CD4-positive, alpha-beta memory T cell (primary cell): ENCODE measurements at places on chromosomes 1 and 21. TPM values are rescaled to one million over a fixed set of nuclear protein-coding genes. Genes with fewer than 3 reads are reported as not detected.

The HES5 gene
- total RNA-seq = not detected

The MNDA gene
- total RNA-seq = 0.55 TPM

The COL9A2 gene
- 2.1 TPM for total RNA-seq

The AMPD1 gene
- not detected for total RNA-seq

The FOXD2 gene
- total RNA-seq = 0.73 TPM

The JAM2 gene
- total RNA-seq = 0.67 TPM

The RAB25 gene
- 1.5 TPM for total RNA-seq

The MARK1 gene
- total RNA-seq = not detected

The SLC9C2 gene
- not detected for total RNA-seq

The ATP1A4 gene
- not detected for total RNA-seq

The CYP2J2 gene
- 0.28 TPM for total RNA-seq

The SPRR2D gene
- not detected for total RNA-seq

The MROH9 gene
- not detected for total RNA-seq

The LYPD8 gene
- not detected for total RNA-seq

The OR2L3 gene
- 0.17 TPM for total RNA-seq

DNA sequence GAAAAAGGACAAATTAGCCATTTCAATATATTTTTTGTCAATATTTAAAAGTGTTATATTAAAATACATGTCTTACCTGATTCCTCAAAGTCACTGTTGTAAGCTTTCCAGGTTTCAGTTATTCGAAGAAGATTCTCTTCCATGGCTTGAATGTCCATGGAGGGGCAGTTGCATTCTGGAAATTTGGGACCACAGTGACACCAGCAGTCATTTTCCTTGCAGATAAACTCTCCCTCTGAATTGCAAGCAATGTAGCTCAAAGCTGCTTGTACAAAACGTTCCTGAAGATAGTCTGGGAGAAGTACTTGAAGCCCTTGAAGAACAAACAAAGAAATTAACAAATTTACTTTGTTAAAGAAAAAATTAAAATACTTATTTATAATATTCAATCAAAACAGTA lies 251.7 kb downstream of the BRINP3 start:
- DNase-seq = no peak
- no peak overlapping the region for H3K27ac ChIP-seq
- H3K36me3 ChIP-seq = no peaks in the 10 kb centered on the region
- no peaks in the 10 kb centered on the region for H3K27me3 ChIP-seq
- no peak overlapping the region for H3K4me3 ChIP-seq
- no peaks in the 10 kb centered on the region for H3K4me1 ChIP-seq

DNA sequence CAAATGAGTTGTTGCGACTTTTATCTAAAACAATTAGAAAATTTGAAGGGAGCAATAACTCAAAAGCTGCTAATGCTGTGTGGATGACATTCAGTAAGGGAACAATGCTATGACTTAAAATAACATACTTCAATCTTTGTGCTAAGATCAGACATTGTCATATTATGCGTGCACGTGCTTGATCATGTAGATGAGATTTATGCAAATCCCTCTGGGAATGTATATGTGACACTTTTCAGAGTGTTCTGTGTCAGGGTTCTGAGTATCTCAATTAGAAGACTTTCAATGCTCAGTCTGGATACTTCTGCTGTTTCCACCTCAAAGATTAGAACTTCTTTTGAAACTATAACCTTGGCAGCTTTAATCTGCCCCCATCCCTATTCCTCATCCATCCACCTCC lies 18.6 kb upstream of the POU2F1 start:
- DNase-seq = no peak
- no peaks in the 10 kb centered on the region for H3K27me3 ChIP-seq
- no peaks in the 10 kb centered on the region for H3K36me3 ChIP-seq
- no peak overlapping the region for H3K4me3 ChIP-seq

GRCh38 chr1:212977781-212978645 lies 27.7 kb downstream of the VASH2 start:
- peaks cover 9% of the 10 kb centered on the region for H3K4me1 ChIP-seq
- H3K4me3 ChIP-seq = no peak overlapping the region
- no peak overlapping the region for H3K27ac ChIP-seq
- DNase-seq = no peak
- H3K27me3 ChIP-seq = no peaks in the 10 kb centered on the region

- H3K36me3 ChIP-seq = no peaks in the 10 kb centered on the region
- no peak overlapping the region for H3K27ac ChIP-seq
- no peaks in the 10 kb centered on the region for H3K27me3 ChIP-seq
- no peaks in the 10 kb centered on the region for H3K4me1 ChIP-seq
- no peak overlapping the region for H3K4me3 ChIP-seq
- DNase-seq = no peak
Measured at GRCh38 chr1:246454655-246455054, 52.4 kb downstream of the SMYD3 start.

GRCh38 chr1:111129376-111129775 lies 10.5 kb downstream of the DRAM2 start:
- H3K4me1 ChIP-seq = no peaks in the 10 kb centered on the region
- peaks cover 15% of the 10 kb centered on the region for H3K36me3 ChIP-seq
- no peak overlapping the region for H3K27ac ChIP-seq
- no peak for DNase-seq
- no peak overlapping the region for H3K4me3 ChIP-seq
- H3K27me3 ChIP-seq = no peaks in the 10 kb centered on the region

DNA sequence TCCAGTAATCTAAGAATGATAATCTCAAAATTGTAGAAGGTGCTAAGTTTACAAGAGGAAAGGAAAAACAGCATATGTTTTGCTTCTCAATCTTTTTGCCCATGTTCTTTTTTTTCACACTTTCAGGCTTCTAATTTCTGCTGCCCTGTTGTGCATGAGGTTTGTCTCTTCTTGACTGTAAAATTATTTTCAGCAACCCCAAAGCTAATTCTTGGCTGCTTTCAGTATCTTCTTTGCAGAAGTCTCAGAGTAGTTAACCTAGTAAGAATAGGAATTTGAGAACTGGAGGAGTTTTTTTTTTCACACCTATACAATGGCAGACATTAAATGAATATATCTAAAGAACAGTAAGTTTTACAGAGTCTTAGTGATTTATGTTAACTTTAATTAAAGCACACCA lies 26.4 kb downstream of the DENND2D start:
- peaks cover 9% of the 10 kb centered on the region for H3K36me3 ChIP-seq
- H3K27ac ChIP-seq = no peak overlapping the region
- H3K27me3 ChIP-seq = no peaks in the 10 kb centered on the region
- no peak overlapping the region for H3K4me3 ChIP-seq
- no peak for DNase-seq

- no peaks in the 10 kb centered on the region for H3K27me3 ChIP-seq
- H3K36me3 ChIP-seq = peaks cover 10% of the 10 kb centered on the region
- no peak for DNase-seq
Measured at GRCh38 chr1:46369542-46370213, 24.4 kb upstream of the FAAH start.

- H3K4me3 ChIP-seq = no peak overlapping the region
- no peak overlapping the region for H3K27ac ChIP-seq
- DNase-seq = no peak
- H3K36me3 ChIP-seq = no peaks in the 10 kb centered on the region
- H3K4me1 ChIP-seq = peaks cover 35% of the 10 kb centered on the region
Measured at GRCh38 chr1:168424281-168424680, 119.5 kb downstream of the XCL2 start.

DNA sequence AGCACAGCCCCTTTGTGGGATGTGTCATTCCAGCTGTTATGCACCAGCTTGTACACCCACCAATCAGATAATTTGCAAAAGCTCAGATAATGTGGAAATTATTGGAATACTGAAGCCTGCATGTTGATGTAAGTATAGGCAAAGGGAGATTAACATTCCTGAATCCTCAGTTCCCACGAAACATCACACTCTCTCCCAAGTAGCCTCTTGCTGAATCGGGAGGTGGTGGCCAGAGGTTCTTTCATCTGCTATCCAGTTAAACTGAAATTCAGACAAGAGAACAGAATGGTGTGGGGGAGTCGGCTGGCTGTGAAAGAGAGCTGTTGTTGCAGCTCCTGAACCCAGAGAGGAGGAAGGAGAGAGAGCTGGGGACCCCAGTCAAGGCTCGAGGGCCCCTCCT lies 170.9 kb downstream of the ZBTB18 start:
- H3K4me3 ChIP-seq = no peak overlapping the region
- no peaks in the 10 kb centered on the region for H3K27me3 ChIP-seq
- DNase-seq = no peak
- H3K4me1 ChIP-seq = no peaks in the 10 kb centered on the region

- DNase-seq = no peak
- no peaks in the 10 kb centered on the region for H3K36me3 ChIP-seq
- H3K27me3 ChIP-seq = no peaks in the 10 kb centered on the region
- H3K4me1 ChIP-seq = no peaks in the 10 kb centered on the region
Measured at GRCh38 chr21:37273911-37274690, 7.0 kb upstream of the VPS26C start.

DNA sequence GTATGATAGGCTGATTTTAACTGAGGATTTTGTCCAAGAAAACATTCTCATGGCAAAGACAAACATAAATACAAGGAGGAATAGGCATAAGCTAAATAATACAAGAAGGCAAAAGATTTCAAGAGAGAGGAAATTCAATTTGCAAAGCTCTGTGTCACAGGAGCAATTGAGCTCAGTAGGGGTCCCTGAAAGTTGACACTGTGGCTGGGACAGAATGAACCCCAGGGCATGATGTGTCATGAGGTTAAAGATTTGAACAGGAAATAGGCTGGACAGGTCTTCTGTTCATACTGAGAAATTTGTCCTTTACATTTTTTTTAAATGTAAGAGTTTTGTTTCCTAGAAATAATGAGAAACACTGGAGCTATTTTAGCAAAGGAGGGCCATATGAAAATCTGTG lies 555.4 kb upstream of the NEGR1 start:
- no peak for DNase-seq
- H3K4me3 ChIP-seq = no peak overlapping the region
- H3K27me3 ChIP-seq = no peaks in the 10 kb centered on the region

- H3K4me1 ChIP-seq = no peaks in the 10 kb centered on the region
- H3K4me3 ChIP-seq = no peak overlapping the region
- H3K36me3 ChIP-seq = no peaks in the 10 kb centered on the region
- H3K27ac ChIP-seq = no peak overlapping the region
Measured at GRCh38 chr1:246794828-246795671, 70.8 kb downstream of the SCCPDH start.

- no peaks in the 10 kb centered on the region for H3K27me3 ChIP-seq
- H3K4me3 ChIP-seq = no peak overlapping the region
- peaks cover 20% of the 10 kb centered on the region for H3K4me1 ChIP-seq
- no peak for DNase-seq
Measured at GRCh38 chr1:89681045-89681729, 48.3 kb downstream of the LRRC8C start.

DNA sequence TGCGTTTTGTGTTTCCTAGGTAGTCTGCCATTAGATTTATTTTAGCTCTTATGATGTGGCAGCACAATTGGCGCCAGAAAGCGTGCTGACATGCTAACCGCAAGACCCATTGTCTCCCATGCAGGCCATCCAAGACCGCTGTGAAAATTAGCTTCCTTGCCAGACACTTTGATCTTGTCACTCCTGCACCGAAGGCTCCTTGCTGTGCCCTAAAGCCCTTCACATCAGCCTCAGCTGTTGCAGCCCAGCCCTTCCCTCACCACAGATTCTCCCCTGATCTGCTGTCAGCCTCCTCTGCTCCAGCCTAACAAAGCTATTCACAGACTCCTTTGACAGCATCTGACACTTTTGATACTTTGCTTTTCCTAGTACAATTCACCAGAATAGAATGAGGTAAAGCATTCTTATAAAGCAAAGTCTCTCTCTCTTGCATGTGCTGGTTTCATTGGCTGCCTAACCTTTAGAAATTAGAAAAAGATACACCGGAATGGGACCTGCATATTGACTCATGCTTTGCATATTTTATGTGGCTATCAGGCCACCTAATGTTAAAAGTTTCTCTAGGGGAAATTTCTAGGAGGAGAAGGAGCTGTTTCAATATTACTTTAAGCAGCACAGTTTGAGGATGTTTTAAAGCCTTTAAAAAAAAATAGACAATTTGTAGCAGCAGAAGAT lies 280.3 kb upstream of the FMN2 start:
- H3K27ac ChIP-seq = no peak overlapping the region
- H3K4me1 ChIP-seq = peaks cover 30% of the 10 kb centered on the region
- H3K4me3 ChIP-seq = no peak overlapping the region
- H3K36me3 ChIP-seq = no peaks in the 10 kb centered on the region
- no peaks in the 10 kb centered on the region for H3K27me3 ChIP-seq

DNA sequence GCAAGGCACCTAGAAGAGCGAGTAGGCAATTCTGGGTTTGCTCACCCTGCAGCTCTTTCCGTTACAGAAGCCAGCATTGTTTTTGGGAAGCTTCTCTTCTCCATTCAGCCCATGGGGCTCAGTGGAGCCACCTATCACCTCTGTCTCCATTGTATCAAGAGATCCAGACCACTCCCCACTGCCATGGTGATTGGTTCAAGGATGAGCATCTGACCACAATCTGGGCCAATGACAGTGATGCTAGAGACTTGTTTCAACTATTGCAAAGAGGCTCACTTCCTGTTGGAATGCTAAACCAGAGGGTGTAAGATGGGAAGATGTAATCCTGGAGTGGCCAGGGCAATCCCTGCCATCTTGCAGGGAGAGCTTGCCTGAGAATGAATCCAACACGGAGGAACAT lies 6.6 kb downstream of the SPATA21 start:
- H3K27me3 ChIP-seq = no peaks in the 10 kb centered on the region
- DNase-seq = no peak
- no peak overlapping the region for H3K27ac ChIP-seq
